Neural crest cell (in vitro differentiated cells): ENCODE measurements at places on chromosomes 3 and 15.

DNA sequence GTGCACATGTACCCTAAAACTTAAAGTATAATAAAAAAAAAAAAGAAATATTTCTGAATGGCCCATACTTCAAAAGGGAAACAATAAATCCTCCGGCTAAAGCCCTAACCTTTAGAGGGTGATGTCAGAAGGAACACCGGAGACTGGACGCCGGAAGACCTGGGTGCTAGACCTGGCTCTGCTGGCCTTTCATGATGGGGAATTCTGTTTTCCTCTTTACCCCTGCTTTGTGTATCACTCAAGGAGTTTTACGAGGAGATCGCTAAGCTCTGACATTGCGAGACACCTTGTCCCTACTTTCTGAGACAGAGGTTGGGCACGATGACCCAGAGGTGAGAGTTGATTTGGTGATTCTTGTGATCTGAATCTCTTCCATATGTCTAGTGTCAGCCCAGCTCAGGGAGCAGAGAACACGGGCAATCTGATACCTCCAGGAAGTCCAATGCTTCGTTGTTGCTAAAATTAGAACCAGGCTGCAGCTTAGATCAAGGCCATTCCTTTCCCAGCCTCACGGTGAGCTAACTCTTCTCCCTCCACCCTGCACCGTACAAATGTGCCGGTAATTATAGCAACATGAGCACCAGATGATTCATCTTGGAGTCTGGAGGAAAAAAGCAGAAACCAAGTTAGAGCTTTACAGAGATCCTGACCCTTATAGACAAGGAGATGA lies 42.0 kb upstream of the CFAP161 start:
- DNase-seq, result no peak

DNA sequence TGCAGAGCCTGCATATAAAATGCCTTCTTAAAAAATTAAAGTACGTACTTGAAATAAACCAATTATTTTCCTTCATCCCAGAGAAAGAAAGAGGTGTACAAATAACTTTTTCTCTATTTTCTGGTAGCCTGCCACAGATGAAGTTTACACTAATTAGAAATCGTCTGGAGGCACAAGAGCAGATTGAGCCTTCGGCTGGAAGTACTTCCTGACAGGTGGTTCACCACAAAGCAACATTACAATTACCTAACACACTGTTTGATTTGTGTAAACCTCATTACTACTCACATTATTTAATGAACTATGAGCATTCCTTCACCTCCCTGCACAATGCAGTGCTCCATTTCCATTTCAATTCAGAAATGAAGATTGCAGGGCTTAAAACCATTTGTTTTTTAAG lies 856.1 kb downstream of the SI start:
- DNase-seq, result no peak

DNA sequence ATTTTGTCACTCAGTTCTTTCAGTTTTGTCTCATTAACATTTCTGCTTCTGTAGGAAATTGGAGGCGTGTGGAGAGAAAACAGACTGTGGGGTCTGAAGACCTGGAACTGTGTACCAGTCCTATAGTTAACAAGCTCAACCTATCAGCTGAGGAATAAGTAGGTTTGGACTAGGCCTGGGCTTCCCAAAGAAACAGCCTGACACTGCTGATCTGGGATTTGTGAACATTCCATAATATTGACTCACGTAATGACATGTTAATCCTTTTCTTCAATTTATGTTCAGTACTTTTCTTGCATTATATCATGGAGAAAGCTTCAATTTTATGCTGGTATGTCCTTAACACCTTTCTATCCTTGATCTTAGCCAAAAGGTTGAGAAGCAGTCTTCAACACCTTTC lies 181.6 kb upstream of the RORA start:
- no peak for DNase-seq

DNA sequence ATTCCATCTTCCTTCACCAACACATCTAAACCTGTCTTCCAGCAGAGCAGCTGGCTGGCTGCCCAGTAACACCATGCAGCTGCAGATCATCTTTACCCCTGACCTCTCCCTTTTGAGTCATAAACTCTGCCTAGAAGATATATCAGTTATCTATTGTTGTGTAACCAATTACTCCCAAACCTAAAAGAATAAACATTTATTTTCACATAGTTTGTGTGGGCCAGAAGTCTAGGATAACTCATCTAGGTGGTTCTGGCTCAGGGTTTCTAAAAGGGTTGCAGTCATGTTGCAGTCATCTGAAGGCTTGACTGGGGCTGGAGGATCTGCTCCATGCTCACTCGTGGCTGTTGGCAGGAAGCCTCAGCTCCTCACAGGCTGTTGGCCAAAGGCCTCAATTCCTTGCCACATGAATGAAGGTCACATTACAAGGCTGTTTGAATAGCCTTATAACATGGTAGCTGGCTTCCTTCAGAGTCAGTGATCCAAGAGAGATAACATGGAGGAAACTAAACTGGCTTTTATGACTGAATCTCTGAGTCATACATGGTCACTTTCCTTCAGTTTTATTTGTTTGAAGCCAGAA lies 92.8 kb downstream of the GOLIM4 start:
- DNase-seq, result no peak

GRCh38 chr15:39680868-39681267 lies 100.0 kb downstream of the THBS1 start:
- DNase-seq, result no peak

GRCh38 chr3:183430325-183430957 lies 2.0 kb upstream of the MCF2L2 start:
- no peak for DNase-seq

DNA sequence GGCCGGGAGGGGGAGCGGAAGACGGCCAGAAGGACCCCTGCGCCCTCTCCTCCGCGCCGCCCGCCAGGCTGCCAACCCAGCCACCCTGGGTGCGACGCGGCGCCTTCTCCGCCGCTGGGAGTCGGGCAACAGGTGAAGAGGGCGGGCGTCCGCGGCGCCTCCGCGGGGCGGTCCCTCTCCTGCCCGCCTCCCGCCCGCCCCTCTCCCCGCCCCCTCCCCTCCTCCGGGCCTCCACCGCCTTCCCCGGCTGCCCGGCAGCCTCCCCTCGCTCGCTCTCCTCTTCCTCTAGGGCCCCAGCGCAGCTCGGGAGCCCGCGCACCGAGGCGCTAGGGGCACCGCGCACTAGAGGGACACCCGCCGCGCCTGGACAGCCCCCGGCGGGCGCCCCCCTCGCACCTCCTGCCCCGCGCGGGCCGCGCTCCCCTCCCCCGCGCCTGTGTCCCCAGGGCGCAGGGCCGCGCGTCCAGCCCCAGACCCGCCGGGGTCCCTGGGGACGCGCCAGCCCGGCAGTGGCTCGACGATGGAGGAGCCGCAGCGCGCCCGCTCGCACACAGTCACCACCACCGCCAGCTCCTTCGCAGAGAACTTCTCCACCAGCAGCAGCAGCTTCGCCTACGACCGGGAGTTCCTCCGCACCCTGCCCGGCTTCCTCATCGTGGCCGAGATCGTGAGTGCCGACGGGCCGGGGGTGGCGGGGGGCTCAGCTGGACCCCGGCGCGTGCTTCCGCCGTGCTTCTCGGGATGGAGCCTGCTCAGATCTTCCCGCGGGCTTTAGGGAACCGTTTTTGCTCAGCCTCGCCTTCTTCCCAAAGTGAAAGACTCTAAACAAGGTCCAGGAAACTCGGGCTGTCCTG lies at the start of gene CMTM8:
Gene CMTM8, plus strand, starts transcription at position 228 of the 854 bp plus-strand sequence. Its CDS starts 293 bp downstream, at position 521.
- peak; percentile 39 for DNase-seq
